Activated B cell treated with CpG ODN at 0.5 μM for 24 hours (primary cell): ENCODE measurements at places on chromosomes 4 and X. TPM values are rescaled to one million over a fixed set of nuclear protein-coding genes. Genes with fewer than 3 reads are reported as not detected.

EVC2 gene
- total RNA-seq, result 0.69 and 1.1 TPM in 2 replicates

ANAPC10 gene
- 18.2 and 21.8 TPM in 2 replicates for total RNA-seq

DNA sequence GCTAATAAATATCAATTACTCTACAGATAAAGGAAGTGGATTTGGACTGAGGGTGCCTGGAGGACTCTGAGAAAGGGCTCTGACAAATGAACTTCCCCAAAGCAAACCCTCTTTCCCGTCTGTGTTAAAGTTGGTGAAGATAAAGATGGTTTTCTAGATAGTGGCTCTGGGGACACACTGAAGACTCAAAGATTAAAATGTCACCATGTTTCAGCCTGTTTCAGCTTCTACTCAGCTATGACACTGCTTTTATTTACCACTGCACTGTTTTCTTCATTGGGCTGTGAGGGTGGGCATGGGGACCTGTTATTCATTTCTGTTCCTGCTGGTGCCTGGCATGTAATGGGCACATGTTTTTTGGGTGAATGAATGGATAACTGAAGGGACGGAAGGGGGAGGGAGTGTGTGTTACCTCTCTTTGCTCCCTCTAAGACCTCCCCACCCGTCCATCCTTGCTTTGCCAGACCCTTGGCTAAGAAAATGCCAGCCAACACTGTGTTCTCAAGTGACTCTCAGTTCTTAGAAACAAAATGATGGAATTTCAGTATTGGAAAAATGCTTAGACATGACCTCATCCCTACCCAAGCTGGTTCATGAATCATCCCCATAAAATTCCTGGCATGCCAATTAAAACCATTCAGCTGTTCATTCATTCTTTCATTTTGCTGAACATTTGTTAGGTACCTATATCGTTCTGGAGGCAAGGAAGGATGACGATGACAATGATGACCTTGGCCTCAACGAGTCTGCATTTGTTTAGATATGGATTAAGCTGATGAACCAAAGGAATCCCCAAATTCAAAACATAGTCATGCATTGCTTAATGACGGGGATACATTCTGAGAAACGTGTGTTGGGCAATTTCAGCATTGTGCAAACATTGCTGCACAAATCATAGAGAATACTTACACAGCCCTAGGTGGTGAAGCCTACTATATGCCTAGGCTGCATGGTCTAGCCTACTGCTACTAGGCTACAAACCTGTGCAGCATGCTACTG is 13.4 kb upstream of the STK32B start:
- no peak for DNase-seq
- H3K36me3 ChIP-seq, result no peaks in the 10 kb centered on the region
- H3K27ac ChIP-seq, result no peak overlapping the region
- H3K4me3 ChIP-seq, result no peak overlapping the region

DNA sequence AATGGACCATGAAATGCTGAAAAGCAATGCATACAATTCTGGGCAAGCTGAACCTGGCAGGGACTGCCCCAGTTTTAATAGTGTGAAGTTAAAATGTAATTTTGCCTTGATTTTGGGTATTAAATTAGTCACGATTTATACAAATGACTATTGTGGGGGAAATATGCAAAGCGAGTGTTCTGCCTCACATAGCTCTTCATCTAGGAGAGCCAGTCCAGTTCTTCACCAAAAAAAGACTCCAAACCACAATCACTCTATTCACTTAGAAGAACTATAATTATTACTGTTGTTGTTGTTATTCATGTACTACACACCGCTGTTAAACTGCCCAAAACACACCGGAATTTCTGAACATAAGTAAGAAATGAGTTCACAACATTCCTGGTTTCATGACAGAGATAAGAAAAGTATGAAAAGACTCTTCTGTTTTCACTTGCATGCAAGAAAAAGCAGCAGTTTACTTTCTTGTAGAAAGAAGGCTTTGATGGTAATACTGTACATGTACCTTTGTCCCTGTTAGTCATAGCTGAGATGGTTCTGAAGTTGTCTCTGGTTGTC is 101.9 kb downstream of the QRFPR start:
- no peak overlapping the region for H3K4me3 ChIP-seq
- peaks cover 1% of the 10 kb centered on the region for H3K27me3 ChIP-seq
- no peaks in the 10 kb centered on the region for H3K36me3 ChIP-seq
- H3K27ac ChIP-seq, result no peak overlapping the region
- no peak for DNase-seq

DNA sequence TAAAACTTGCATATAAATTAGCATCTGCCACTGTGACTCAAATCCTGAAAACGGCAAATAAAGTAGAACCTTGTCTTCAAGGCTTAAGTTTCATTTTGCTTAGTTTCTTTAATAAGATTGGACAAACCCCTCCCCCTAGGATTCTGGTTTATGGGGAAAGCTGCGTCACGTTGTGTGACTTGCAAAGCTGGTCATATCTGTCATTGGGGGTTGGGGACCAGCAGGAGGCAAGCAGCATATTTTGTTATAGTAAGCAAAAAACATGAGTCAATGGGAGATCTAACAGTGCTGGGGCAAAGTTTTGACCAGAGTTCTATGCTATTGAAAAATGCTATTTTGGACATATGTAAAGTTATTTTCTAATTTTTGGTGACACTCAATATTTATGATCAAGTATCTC is 407.3 kb downstream of the PCDH18 start:
- H3K36me3 ChIP-seq, result no peaks in the 10 kb centered on the region
- no peak overlapping the region for H3K27ac ChIP-seq
- no peak for DNase-seq
- no peak overlapping the region for H3K4me3 ChIP-seq
- H3K27me3 ChIP-seq, result no peaks in the 10 kb centered on the region

DNA sequence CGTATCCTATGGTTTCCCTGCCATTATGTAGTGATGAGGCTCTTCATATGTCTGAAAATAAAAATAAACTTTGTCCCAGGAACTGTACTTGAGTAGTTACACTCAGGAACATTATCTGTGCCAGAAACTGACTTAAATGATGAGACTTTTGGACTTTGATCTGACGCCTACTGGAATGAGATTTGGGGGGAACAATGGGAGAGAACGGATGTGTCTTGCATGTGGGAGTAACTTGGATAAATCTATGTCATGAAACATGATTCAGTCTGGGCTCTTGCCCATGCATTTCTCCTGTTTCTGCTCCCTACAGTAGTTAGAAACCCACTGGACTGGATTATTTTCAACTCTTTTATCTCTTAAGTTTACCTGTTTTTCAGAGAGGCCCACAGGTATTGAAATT is 2351.4 kb downstream of the PCDH7 start:
- no peaks in the 10 kb centered on the region for H3K27me3 ChIP-seq
- no peak overlapping the region for H3K4me3 ChIP-seq
- H3K27ac ChIP-seq, result no peak overlapping the region
- no peak for DNase-seq
- H3K4me1 ChIP-seq, result no peaks in the 10 kb centered on the region
- H3K36me3 ChIP-seq, result no peaks in the 10 kb centered on the region

UGT2B7 gene
- total RNA-seq, result not detected in 2 replicates

RHOXF1 gene
- not detected in 2 replicates for total RNA-seq

TEX13D gene
- not detected in 2 replicates for total RNA-seq

DNA sequence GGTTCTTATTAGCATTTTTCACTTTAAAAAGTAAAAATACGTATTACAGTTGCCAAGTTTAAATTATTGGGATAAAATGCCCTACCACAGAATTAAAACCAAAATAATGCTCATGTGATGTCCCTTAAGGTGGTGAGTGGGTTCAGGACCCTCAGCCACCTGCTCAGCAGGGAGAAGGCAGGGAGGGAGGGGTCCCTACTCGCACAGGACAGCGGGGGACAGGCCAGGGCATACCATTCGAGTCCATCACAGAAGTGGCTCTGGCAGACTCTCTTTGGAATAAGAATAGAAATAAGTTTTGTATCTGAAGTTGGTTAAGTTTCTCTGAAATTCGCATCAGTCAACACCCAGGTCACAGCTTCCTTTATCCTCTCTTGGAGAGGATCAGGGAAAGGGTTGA is 37.7 kb downstream of the NOP14 start:
- H3K36me3 ChIP-seq, result peaks cover 94% of the 10 kb centered on the region
- H3K4me1 ChIP-seq, result peaks cover 44% of the 10 kb centered on the region
- DNase-seq, result peak; percentile 0
- H3K27ac ChIP-seq, result no peak overlapping the region
- no peak overlapping the region for H3K4me3 ChIP-seq

- peaks cover 49% of the 10 kb centered on the region for H3K4me1 ChIP-seq
- H3K4me3 ChIP-seq, result peak overlapping the region; percentile 78
- peaks cover 15% of the 10 kb centered on the region for H3K36me3 ChIP-seq
- no peak overlapping the region for H3K27ac ChIP-seq
Observed at GRCh38 chrX:9466124-9466495, 1.3 kb downstream of the TBL1X start.

LAMTOR3 gene
- total RNA-seq, result 21.9 and 23.8 TPM in 2 replicates
